ENCODE measurements at places on chromosomes 3 and 15.

- no peak for DNase-seq
Observed at GRCh38 chr3:77685713-77686112, 645.8 kb downstream of the ROBO2 start.

DNA sequence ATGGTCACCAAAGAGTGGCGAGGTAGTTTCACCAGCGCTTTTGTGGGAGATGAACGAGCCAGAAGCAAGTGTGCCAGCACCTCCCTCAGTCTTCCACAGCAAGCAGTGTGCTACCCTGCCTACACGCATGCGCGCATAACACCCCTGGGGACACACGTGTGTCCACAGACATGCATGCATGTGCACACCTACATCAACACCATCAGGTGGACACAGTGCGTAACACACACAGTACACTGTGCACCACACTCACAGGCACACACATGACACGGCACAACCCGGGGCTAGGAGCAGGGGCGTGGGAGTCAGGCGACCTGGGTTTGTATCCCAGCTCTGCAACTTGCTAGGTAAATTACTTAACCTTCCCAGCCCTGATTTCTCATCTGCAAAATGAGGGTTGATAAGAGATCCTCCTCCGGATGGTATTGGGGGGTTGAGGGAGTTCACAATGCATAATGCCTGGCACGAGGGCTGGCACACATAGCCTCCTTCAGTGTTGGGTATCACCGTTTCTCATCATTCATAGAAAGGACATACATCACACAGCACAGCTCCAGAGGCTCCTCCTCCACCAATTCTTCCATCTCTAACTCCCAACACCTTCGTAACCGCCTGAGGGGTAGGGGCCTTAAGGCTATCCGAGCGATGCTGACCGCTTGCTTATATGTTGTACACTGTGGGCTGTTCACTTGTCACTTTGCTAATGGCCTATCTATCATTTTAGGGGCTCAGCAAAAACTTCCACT lies 174.9 kb downstream of the SMAD6 start:
- no peak for DNase-seq

DNA sequence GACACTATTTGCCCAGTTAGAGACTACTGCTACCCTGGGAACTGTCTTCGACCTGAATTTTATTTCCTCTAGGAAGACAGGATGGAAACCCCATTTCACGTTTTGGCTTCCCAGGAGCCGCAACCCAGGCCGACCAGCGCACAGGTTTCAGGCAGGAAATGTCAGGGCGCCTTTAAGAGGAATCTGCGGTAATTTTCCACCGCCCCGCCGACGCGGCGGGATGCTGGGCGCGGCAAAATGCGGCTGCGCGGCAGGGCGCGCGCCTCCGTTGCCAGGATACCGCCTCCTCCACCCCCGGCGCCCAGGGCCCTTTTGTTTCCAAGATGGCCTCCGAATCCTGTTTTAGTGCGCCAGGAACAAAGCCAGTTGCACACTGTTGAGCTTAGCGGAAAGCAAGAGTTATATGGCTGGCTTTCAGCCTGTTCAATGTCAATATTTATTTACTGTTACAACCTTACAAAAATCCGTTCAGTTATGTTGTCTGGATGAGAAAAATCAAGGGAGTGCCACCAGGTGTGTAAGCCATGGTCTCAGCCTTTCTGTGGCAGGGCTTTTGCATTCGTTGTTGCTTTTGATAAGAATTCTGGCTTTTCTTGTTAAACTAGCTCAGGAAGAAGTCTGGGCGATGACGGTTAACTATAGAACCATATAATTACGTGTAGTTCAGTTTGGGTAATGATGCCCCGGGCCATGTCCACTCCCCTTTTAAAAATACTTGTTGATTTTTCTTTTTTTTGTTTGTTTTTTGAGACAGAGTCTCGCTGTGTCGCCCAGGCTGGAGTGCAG lies 79.7 kb upstream of the CHD2 start:
- peak; percentile 91 for DNase-seq

- DNase-seq, result no peak
Observed at GRCh38 chr3:73614419-73614818, 10.3 kb downstream of the PDZRN3 start.

DNA sequence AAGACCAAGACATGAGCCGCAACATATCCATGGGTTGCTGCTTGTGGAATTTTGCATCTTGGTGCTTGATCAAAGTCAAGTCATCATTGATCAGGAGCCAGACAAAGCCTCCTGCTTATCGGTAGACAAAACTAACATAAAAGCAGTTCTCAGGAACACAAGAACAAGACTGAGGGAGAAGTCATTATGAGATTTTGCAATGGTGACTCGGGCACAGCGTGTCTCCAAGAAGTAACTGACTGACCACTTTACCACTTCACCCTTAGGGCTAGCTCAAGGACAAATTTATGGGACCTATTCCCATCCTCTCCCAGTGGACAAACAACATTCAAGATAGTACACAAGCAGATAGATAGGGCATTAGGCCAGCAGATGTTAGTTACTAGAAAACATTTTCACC lies 68.1 kb upstream of the LIMD1 start:
- no peak for DNase-seq

DNA sequence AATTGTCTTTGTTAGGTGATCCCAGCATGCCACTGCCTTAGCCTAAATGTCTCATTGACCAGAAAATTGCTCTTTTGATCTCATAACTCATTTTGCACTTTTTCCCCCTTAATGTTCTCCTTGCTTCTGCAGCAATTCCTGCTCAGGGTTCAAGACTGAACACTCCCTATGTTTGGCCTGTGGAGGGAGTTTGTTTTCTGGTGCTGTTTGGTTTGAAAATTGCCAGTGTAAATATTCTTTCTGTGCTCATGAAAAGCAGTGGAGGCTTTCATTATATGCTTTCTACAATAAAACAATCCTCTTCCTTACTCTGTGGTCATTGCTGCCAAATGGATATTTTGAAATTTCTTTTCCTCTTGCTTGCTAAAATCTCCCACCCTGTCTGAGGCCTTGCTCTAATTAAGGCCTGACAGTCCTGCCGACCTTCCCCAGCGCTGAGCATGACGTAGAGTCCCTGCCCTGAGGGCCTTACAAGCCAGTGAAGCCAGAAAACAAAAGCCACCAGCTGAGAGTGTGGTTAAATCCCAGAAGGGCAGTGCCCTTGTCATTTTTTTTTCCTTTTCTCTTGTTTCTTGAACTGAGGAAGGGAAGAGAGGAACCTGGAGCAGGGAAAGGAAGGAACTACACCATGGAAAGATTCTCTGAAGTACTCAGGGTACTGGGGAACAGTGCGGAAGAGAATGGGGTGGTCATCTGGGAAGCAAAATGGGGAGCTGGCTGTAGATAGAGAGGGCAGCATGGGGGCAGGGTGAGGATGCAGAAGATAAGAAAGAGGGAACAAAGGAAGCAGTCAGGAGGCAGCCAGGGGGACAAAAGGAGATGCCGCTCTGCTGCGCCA lies 24.8 kb downstream of the ZBTB38 start:
- DNase-seq, result no peak

DNA sequence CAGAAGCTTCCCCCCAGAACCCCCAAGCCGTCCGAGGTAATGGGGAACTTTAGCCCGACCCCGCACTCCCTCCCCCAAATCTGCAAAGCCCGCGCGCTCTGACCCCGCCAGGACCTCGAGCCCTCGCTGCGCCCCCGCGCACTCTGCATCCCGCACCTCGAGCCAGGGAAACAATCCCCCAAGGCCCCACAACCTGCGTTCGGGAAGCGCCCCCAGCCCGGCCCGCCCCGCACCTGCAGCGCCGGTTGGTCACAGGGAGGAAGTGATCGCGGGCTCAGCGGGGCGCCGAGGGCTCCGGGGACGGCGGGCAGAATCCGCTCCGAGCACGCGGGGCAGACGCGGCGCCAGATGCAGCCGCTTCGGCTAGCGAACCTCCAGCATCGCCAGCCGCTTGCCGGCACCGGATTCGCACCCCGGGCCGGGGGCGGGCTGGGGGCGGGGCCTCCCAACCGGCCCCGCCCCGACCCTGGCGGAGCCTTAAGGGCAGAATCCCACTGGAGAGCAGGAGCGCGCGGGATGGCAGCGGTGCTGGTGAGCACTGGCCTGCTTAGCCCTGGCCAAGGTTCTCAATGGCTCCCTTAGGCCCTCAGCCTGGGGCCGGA lies at the start of gene CAMKV:
Gene CAMKV (minus strand): TSS at position 382 of the 602 bp plus-strand sequence. CDS start 7,518 bp downstream, outside the sequence.
- DNase-seq, result peak; percentile 53

DNA sequence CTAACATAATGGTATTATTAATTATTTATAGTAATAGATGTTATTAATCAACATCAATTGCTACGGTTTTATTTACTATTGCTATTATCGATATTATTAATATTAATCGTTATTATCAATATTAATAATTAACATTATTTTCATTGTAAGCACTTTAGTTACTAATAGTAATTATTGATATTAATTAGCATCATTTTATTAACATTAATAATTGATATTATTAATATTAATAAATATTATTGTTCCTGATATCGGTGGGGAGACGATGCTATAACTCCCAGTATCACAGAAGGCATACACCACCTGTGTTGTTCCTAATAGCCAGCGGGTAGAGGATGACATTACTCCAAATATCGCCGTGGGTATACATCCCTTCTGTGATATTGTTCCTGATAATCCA lies 335.5 kb downstream of the MEX3B start:
- DNase-seq, result no peak

- no peak for DNase-seq
Observed at GRCh38 chr3:2001306-2002108, 97.2 kb upstream of the CNTN4 start.

- DNase-seq, result no peak
Observed at GRCh38 chr15:26449291-26449690, 323.6 kb downstream of the GABRB3 start.

DNA sequence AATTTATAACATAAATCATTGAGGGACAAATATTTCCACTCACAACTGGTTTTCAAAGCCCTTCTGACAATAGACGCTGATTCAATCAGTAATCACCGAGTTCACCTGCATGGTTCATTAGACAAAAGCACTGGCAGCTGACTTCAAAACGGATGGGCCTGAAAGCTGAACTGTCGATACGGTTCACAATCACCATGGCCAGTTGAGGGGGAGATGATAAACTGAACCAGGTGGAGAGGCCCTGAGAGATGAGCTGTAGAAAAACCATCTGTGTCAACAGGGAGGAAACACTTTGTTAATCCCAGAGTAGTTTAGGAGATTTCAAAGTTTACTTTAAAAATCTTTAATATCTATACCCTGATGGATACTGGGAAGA lies 75.0 kb downstream of the PEX5L start:
- DNase-seq, result no peak

DNA sequence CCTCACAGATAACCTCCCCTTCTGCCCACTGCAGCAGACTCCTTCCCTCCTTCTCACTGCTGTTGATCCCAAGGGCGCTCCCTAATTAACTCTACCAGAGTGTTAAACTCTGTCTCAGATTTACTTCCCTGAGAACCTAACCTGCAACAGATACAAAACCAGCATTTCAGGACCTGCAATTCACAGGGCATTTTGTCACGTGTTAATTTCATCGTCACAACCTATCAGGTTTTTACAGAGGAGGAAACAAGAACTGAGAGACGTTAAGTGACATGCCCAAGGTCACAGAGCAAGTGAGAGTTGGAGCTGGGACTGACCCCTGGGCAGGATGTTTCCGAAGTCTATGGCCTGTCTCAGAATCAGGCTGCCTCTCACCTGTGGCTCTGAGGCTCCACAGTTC lies 223.9 kb downstream of the UACA start:
- DNase-seq, result no peak

GRCh38 chr3:118628704-118629341 lies 405.8 kb downstream of the IGSF11 start:
- peak; percentile 39 for DNase-seq

GRCh38 chr3:49343163-49343562 lies 3.3 kb upstream of the USP4 start:
- no peak for DNase-seq

GRCh38 chr15:83844742-83845141 lies 190.8 kb downstream of the ADAMTSL3 start:
- DNase-seq, result no peak

DNA sequence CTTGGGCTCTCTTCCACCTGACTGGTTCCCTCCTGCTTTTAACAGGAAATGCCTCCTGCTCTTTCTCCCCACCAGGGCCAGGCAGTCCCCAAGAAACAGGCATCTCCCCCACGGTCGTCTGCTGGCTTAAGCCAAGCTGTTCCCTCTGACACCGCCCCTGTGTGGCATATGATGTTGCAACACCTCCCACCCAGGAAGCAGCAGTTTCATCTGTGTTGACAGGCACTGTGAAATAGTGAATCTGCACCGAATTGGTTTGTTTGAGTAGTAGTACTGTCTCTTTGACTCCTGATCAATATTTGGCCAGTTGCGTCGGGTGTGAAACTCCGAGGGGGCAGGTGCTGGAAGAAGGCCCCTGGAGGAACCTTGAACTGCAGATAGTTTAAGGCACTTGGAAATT lies 188.8 kb downstream of the FEZF2 start:
- no peak for DNase-seq

GRCh38 chr3:30641416-30642251 lies 35.2 kb downstream of the TGFBR2 start:
- DNase-seq, result no peak

DNA sequence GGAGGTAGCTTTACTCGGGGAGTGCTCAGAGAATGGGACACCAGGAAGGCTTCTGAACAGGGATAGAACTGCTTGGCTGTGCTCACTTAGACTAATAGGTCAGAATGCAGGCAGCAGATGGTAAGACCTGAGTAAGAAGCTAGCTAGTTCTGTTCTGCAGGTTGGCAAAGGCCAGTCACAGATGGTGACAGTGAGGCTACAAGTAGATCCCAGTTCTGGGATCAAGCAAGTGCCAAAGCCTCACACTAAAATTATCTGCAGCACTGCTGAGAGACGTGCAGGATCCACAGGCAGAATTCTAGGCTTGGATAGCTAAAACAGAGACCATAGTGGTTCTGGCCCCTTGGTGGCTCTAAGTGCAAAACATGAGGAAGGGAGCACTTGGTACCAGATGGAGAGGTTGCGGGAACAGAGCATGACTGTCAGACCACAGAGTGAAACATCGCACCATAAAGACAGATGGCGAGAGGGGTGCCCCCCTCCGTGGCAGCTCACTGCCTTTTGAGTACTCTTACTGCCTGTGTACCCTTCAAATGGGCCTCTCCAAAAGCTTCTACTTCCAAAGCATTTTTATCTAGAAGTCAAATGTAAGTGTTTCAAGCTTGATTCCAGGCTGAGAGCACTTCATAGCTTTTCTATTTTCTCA lies 3.6 kb upstream of the GLCE start:
- DNase-seq, result no peak

- no peak for DNase-seq
Observed at GRCh38 chr3:126319701-126320295, 37.4 kb downstream of the KLF15 start.

DNA sequence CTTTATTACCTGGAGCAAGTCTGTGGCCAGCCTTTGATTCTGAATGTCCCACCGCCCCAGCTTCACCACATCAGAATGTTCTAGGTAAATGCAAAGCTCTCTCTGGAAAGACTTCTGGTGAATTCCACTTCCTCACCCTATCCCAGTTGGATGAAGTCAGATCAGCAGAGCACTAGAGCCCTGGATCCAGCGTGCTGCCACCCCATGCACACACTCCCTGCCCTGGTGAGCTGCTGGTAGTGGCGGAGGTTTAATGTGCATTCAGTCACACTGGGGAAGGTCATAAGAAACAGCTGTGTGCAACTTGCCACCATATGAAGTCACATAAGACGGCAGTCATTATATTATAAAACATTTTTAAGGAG lies 16.3 kb upstream of the SLC41A3 start:
- no peak for DNase-seq

All from stimulated activated CD4-positive, alpha-beta T cell treated with anti-CD3 and anti-CD28 coated beads, Interleukin-15, amount 100 ng/mL, for 24 hours (primary cell).